Peyer's patch (tissue), 4 donors: ENCODE measurements at places on chromosomes 2 and 18. TPM values are rescaled to one million over a fixed set of nuclear protein-coding genes. Genes with fewer than 3 reads are reported as not detected.
A peak's percentile ranks its signal among the peaks of the same experiment; 100 is the strongest.

DNA sequence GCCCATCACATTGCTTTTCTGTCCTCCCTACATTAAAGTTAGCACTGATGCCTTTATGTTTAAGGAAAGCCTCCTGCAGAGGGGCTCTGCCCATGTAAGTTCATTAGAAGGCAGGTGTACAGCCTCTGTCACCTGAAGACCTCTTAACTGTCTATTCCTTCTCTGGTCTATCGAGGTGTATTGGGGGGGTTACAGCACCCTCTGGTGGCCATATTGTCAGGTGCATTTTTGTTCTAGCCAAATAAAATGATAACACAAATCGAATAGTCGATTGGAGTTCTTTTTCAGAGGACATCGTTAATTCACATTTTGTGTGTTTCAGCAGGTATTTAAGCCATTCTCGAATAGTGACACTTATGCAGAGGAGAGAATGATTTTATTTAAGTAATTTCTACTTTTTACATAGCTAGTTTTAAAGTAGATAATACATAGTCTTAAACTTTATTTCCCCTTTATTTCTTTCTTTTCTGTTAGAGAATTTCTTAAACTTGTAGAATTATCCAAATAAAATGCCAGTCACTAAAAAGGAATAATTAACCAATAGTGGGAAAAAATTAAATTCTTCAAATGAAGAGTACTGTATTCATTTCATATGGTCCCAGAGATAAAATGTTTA, 136.8 kb downstream of the NEDD4L start:
- DNase-seq: peak; percentile 56
- no peak overlapping the region for H3K27ac ChIP-seq
- no peaks in the 10 kb centered on the region for H3K27me3 ChIP-seq

DNA sequence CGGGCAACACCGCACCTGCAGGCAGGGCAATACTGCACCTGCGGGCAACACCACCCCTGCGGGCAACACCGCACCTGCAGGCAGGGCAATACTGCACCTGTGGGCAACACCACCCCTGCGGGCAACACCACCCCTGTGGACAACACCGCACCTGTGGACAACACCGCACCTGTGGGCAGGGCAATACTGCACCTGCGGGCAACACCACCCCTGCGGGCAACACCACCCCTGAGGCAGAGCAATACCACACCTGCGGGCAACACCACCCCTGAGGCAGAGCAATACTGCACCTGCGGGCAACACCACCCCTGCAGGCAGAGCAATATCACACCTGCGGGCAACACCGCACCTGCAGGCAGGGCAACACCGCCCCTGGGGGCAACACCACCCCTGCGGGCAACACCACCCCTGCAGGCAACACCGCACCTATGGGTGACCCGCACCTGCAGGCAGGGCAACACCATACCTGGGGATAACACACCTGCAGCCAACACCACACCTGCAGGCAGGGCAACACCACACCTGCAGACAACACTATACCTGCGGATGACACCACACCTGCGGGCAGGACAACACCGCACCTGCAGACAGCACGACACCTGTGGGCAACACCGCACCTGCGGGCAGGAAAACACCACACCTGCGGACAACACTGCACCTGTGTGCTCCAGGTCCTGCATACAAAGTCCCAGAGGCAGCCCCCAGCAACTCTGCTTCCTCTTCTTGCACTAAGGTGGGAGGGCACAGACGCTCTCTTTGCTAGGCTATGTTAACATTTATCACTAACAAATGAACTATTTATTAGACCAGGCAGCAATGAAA, 57.7 kb downstream of the EIPR1 start:
- no peaks in the 10 kb centered on the region for H3K4me1 ChIP-seq
- no peak overlapping the region for H3K4me3 ChIP-seq
- H3K27ac ChIP-seq: no peak overlapping the region
- no peak for DNase-seq
- H3K36me3 ChIP-seq: no peaks in the 10 kb centered on the region

Gene AKAIN1
- not detected for total RNA-seq

Gene HTR2B
- total RNA-seq: 2.2 TPM

- no peak overlapping the region for H3K27ac ChIP-seq
- no peaks in the 10 kb centered on the region for H3K36me3 ChIP-seq
- H3K4me3 ChIP-seq: no peak overlapping the region
- no peak for DNase-seq
Measured at GRCh38 chr2:146572598-146572997, 1272.2 kb upstream of the ACVR2A start.

Gene FAM136A
- total RNA-seq: 39.6 TPM

GRCh38 chr2:33291278-33292013, 185.0 kb upstream of the RASGRP3 start:
- H3K4me1 ChIP-seq: no peaks in the 10 kb centered on the region
- no peaks in the 10 kb centered on the region for H3K27me3 ChIP-seq
- no peak overlapping the region for H3K27ac ChIP-seq
- no peak for DNase-seq

- peaks cover 3% of the 10 kb centered on the region for H3K4me1 ChIP-seq
Measured at GRCh38 chr2:60485055-60485454, 68.4 kb downstream of the BCL11A start.

Gene HMSD
- not detected for total RNA-seq

Gene TMEM247
- total RNA-seq: not detected

Gene IGFBP5
- total RNA-seq: 183 TPM

Gene LYG2
- total RNA-seq: not detected

Gene SLC40A1
- total RNA-seq: 208 TPM

Gene LIMS4
- 0.67 TPM for total RNA-seq

GRCh38 chr18:70503060-70503459, 214.2 kb downstream of the SOCS6 start:
- H3K27ac ChIP-seq: no peak overlapping the region
- H3K27me3 ChIP-seq: no peaks in the 10 kb centered on the region
- H3K4me3 ChIP-seq: no peak overlapping the region
- no peak for DNase-seq
- H3K36me3 ChIP-seq: no peaks in the 10 kb centered on the region
- H3K4me1 ChIP-seq: no peaks in the 10 kb centered on the region

Gene IL1RN
- total RNA-seq: 8.0 TPM

Gene C2orf76
- total RNA-seq: 1.6 TPM
